ENCODE measurements at places on chromosomes 4 and X. TPM values are rescaled to one million over a fixed set of nuclear protein-coding genes. Genes with fewer than 3 reads are reported as not detected.

DNA sequence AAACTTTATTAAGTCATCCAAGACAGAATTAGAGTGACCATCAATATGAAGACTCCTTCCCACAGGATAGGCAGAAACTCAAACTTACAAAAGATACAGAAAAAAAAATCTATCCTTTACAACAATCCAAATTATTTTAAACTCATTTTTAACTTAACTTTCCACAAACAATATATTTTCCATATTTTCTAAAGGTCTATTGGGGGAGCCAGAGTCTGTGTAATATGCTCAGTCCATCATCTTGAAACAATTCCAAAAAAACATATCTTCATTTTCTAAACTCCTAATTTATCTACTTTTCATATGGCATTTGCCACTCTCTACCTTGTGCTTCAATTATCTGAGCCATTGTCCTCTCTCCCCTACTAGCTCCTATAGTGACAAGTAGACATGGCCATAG lies 378.1 kb downstream of the PDGFC start:
- DNase-seq, result no peak

- no peak for DNase-seq
Measured at GRCh38 chrX:10597871-10598270, 22.5 kb downstream of the MID1 start.

DNA sequence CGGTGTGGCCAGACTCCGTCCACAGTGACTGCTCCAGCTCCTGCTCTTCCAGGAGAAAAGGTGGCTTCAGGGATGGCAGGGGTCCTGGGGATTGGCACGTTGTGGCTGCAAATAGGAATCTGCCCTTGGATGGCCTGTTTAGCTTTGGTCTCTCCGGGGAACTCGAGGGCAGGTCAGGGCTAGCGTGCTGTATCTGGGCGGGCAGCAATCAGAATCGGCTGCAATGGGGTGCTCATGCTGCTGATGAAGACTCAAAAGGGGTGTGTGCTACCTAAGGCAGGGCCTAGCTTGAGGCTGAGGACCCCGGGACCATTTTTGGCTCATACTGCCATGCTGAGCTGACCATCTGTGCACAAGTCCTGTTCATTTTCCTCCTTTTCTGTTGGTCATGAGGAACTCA lies 51.3 kb downstream of the RGS12 start:
- no peak for DNase-seq

- DNase-seq, result no peak
Measured at GRCh38 chr4:179372242-179372641, 1930.0 kb upstream of the AGA start.

DNA sequence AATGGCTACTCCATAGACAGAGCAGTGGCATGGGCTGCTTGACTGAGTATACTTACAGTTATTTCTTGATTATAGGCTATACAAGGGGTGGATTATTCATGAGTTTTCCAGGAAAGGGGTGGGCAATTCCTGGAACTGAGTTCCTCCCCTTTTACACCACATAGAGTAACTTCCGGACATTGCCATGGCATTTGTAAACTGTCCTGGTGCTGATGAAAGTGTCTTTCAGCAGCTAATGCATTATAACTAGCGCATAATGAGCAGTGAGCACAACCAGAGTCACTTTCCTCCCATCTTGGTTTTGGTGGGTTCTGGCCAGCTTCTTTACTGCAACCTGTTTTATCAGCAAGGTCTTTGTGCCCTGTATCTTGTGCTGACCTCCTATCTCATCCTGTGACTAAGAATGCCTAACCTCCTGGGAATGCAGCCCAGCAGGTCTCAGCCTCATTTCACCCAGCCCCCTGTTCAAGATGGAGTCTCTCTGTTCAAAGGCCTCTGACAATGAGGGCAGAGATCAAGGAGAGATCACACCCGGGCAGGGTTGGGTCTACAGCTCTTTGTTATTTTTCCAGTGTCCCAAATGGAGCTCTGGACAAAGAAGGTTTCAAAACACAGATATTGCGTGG lies 468.4 kb upstream of the PRKX start:
- DNase-seq, result no peak

GRCh38 chrX:24983931-24984330 lies 31.8 kb downstream of the ARX start:
- no peak for DNase-seq

DNA sequence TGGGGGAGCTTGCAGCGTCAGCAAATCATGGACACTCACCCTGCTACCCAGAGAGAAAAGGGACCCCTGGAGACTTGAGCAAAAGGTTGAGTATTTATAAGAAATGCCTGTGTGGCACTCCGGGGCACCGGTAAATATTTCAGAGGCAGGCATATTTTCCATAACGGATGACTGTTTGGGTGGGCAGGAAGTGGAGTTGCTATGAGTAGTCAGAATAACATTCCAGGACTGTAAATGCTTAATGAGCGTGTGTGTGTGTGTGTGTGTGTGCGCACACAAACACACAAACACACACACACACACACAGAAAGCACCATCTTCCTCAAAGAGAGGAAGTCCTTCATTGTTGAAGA lies 74.6 kb downstream of the MXRA5 start:
- DNase-seq, result no peak

GRCh38 chr4:3321295-3321889 lies 28.6 kb downstream of the RGS12 start:
- no peak for DNase-seq

- DNase-seq, result no peak
Measured at GRCh38 chr4:25477221-25477620, 100.2 kb downstream of the ANAPC4 start.

- no peak for DNase-seq
Measured at GRCh38 chr4:38800366-38800765, 4.2 kb downstream of the TLR1 start.

DNA sequence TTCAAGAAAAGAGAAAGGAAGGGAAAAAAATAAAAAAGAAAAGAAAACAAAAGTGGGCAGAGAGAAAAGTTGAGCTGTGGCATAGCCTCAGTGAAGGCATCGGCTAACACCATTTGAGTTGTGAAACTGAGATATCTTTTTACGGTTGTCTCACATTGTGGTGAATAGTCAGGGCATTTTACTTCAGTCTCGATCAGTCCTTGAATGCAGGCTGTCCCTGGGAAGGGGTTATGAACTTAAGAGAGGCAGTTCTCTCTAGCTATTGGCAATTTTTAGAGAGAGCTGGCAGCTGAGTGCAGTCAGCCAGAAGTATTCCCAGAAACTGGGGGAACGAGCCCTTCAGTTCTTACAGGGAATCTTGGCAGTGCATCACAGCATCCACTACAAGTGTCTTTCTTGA lies 93.5 kb upstream of the SLC6A14 start:
- no peak for DNase-seq

DNA sequence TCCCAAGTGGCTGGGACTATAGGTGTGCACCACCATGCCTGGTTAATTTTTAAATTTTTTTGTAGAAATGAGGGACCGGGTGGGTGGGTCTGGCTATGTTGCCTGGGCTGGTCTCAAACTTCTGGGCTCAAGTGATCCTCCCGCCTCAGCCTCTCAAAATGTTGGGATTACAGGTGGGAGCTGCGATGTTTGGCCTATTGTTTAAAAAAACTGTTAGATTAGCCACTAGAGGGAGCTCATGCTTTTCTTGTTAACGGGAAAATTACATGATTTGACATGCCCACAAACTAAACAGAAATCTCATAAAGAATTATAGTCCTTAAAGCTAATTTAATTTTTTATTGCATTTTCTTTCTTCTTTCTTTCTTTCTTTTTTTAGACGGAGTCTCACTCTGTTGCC lies 5.0 kb upstream of the SDAD1 start:
- DNase-seq, result peak; percentile 71

GRCh38 chr4:61162116-61162515 lies 38.0 kb upstream of the ADGRL3 start:
- no peak for DNase-seq

DNA sequence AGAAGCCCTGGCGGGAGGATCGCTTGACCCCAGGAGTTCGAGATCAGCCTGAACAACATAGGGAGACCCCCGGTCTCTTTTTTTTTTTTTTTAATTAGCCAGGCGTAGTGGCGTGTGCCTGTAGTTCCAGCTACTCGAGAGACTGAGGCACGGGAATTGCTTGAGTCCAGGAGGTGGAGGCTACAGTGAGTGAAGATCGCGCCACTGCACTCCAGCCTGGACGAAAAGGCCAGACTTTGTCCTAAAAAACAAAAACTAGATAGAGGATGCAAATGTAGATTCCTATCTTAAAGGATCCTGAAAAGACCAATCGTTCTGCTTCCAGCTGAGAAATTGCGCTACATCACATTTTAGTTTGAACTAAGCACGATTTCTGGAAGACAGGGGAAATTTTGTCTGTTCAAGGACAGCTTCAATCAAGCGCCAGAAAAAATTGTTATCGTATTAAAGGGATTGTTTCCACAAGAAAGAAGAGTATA lies 627 bp upstream of the HSD17B11 start:
- DNase-seq, result peak; percentile 5

- DNase-seq, result no peak
Measured at GRCh38 chr4:128653527-128654444, 155.7 kb upstream of the JADE1 start.

DNA sequence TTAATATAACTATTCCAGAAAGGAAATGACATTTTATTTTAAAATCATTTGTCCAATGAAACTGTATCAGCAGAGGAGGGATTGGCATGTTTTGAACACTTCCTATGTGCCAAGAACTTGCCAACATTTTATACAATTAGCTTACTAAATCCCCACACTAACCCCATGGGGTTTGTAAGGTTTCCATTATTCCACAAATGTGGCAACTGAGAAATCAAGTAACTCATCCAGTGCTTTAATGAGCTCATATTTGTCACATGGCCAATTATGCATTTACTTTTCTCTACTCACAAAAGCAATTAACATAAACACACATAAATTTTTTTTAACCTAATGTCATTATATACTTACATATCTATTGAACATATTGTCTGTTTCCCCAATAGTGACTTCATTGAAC lies 37.3 kb downstream of the MANBA start:
- no peak for DNase-seq

- DNase-seq, result no peak
Measured at GRCh38 chr4:161172396-161173026, 991.3 kb downstream of the FSTL5 start.

- no peak for DNase-seq
Measured at GRCh38 chr4:46554760-46555465, 165.0 kb upstream of the GABRA2 start.

- DNase-seq, result no peak
Measured at GRCh38 chr4:1635464-1635863, 48.6 kb downstream of the FAM53A start.

GRCh38 chrX:152619897-152620296 lies 17.8 kb upstream of the GABRQ start:
- no peak for DNase-seq

DNA sequence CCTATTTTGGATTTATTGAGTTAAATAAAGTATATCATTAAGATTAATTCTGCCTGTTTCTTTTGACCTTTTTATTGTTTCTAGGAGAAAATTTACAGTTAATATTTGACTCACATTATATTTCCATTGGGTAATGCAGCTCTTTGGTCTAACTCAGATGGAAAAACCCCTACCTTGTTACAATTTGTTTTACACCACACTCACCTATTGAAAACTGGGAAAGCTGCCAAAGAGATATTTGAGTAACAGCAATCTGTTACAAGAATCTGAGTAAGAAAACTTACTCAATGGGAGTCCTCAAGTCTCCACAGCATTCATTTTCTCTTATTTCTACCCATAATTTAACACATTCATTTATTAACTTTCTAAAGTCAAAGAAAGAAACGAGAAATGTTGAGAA lies 108.0 kb upstream of the TLL1 start:
- DNase-seq, result no peak

DNA sequence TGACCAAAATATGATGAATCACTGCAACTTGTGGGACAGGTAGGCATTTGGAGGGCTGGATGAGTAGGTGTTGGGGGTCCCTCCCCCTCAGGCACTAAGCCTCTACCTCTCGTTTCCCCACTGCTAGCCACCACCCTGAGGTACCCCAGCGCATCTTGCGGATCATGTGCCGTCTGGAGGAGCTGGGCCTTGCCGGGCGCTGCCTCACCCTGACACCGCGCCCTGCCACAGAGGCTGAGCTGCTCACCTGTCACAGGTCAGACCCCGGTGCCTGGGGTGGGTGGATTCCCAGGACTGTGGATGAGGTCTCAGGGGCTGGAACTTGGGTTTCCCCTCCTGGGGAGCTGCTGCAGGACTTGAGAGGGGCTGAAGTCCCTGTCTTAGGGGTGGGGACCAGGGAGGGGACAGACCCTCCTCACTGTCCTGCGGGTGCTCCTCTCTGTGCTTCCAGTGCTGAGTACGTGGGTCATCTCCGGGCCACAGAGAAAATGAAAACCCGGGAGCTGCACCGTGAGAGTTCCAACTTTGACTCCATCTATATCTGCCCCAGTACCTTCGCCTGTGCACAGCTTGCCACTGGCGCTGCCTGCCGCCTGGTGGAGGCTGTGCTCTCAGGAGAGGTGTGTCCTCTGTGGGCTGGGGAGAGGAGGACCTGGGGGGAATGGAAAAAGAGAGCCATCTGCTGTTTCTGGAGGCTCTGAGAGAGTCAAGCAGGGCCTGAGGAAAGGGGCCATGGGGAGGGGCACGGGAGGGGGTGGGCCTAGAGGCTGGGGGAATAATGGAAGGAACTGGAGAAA lies 10.1 kb upstream of the ERAS start:
- DNase-seq, result no peak

GRCh38 chr4:1584498-1584897 lies 99.6 kb downstream of the FAM53A start:
- DNase-seq, result no peak

DNA sequence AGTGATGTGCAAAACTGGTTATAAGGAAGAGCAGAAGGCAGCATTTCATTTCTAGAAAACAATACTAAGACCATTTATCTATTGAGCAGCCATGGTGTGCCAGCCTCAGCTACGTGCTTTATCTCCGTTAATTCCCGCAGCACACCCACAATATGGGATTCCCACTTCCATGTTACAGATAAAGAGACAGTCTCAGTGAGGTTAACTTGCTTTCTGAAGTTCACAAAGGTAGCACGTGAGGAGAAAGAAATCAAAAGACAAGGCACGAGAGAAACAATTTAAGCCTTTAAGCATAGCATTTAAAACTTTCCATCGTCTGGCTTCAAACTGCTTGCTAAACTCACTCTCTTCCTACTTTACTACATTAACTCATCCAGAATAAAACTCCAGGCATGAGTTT lies 8.0 kb upstream of the RPL34 start:
- no peak for DNase-seq

GRCh38 chr4:48131736-48132135 lies 2.3 kb downstream of the TXK start:
- DNase-seq, result no peak

FRMD7 gene
- not detected for total RNA-seq

GLRA3 gene
- total RNA-seq, result not detected

SLC30A9 gene
- 59.1 TPM for total RNA-seq

MAGEB1 gene
- not detected for total RNA-seq

RHOXF1 gene
- not detected for total RNA-seq

NIPAL1 gene
- total RNA-seq, result 16.5 TPM

CFAP97 gene
- 7.1 TPM for total RNA-seq

CLNK gene
- total RNA-seq, result not detected

STK26 gene
- total RNA-seq, result 18.8 TPM

SPANXD gene
- not detected for total RNA-seq

AIMP1 gene
- total RNA-seq, result 15.5 TPM

DNAAF6 gene
- total RNA-seq, result not detected

UGT2B7 gene
- 0.08 TPM for total RNA-seq

HERC3 gene
- 1.8 TPM for total RNA-seq

Measured in HT-29 (cell line).